ENCODE measurements at places on chromosomes 7 and 10.

GRCh38 chr10:52566471-52567246, 205.9 kb downstream of the MBL2 start:
- DNase-seq = peak; percentile 7

DNA sequence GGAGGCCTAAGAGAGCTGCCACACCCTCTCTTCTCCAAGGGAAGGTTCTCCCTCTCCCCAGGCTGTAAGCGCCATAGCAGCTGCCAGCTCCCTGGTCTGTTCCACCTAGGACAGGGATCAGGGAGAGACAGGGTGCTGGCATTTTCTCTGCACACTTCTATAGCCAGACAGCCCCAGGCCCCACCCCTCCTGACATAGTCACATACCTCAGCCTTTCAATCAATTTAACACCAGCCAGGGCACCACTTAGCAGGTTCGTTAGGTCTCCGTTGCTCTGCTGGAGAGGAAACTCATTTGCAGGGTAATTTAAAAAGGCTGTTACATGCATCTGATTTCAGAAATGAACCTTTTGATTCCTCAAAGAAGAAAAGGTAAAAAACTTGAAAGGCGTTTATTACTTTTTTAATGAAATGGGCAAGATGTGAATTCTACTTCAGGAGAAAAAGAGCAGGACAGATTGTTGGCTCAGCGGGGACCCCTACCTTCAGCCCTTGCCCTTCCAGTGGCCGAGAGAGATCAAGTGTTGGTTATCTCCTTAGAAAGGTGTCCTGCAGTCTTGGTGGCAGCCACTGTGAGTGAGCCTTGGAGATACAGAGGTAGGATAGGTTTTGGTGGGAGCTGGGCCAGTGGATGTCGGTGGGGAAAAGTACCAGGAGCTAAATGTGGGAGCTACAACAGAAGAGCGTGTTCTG, 180.5 kb upstream of the GALNT17 start:
- no peak for DNase-seq

DNA sequence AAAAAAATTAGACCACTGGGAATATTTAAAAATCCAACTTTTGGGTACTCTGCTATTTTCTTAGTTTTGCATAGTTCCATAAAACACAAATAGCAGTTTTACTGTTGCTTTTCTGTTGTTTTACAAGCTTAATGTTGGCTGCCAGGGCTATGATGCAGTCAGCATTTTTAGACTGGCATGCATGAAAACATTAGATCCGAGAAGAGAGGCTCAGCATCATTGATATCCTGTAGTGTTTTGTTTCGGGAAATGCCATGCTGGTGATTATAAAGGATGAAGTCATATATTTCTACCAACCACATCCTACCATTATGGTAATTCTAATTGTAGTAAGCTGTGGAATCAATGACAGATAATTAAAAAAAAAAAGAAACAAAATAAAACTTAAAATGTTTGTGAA, 104.6 kb downstream of the MBL2 start:
- no peak for DNase-seq

- peak; percentile 15 for DNase-seq
Observed at GRCh38 chr10:58833771-58834561, 321.3 kb downstream of the BICC1 start.

GRCh38 chr10:69951658-69952057, 101.0 kb upstream of the MACROH2A2 start:
- DNase-seq = no peak

- no peak for DNase-seq
Observed at GRCh38 chr10:29926693-29927048, 132.7 kb downstream of the JCAD start.

GRCh38 chr7:1059200-1060091, 15.1 kb downstream of the GPR146 start:
- no peak for DNase-seq

GRCh38 chr10:47031211-47031900, 120.1 kb downstream of the PTPN20 start:
- peak; percentile 62 for DNase-seq

DNA sequence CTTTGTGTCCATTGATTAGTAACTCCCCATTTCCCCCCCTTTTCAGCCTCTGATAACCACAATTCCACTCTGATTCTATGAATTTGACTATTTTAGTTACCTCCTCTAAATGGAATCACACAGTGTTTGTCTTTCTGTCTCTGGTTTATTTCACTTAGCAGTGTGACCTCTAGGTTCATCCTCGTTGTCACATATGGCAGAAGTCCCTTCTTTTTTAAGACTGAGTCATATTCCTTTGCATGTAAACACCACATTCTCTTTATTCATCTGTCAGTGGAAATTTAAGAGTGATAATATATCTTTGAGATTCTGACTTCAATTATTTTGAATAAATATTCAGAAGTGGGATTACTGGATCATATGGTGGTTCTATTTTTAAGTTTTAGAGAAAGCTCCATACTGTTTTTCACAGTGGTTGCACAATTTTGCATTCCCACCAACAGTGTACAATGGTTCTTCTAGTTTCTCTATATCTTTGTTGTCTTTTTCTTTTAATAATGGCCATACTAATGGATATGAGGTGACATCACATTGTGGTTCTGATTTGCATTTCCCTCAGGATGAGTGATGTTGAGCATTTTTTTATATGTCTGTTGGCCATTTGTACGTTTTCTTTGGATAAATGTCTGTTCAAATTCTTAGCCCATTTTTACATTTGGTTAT, 126.1 kb upstream of the GRB10 start:
- DNase-seq = no peak

DNA sequence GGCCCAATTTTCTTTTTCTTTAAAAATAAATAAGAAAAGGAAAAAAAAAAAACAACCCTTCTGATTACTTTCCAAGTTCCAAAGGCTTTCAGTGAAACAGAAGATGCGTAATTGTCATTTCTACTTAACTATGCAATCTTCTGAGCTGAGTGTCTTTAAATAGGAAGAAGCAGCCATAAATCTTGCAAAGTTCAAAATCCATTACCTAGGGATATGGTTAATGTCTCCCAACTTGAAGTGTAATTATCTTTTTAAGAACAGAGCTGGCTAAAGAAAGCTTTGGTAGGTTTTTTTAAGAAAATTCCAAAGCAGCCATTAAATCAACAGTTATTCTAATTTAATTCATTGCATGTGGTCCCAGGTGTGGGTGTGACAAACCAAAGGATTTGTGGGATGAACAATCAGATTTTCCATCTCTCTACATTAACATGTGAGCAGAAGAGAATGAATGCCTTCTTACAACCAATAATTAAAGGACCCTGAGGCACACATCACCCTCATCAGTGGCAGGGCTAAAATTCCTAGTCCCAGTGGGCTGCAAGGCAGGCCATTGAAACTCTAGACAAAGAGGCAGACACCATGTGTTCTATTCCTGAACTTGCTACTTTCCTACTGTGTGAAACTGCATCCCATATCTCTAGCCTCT, 419.2 kb downstream of the REEP3 start:
- DNase-seq = peak; percentile 44

DNA sequence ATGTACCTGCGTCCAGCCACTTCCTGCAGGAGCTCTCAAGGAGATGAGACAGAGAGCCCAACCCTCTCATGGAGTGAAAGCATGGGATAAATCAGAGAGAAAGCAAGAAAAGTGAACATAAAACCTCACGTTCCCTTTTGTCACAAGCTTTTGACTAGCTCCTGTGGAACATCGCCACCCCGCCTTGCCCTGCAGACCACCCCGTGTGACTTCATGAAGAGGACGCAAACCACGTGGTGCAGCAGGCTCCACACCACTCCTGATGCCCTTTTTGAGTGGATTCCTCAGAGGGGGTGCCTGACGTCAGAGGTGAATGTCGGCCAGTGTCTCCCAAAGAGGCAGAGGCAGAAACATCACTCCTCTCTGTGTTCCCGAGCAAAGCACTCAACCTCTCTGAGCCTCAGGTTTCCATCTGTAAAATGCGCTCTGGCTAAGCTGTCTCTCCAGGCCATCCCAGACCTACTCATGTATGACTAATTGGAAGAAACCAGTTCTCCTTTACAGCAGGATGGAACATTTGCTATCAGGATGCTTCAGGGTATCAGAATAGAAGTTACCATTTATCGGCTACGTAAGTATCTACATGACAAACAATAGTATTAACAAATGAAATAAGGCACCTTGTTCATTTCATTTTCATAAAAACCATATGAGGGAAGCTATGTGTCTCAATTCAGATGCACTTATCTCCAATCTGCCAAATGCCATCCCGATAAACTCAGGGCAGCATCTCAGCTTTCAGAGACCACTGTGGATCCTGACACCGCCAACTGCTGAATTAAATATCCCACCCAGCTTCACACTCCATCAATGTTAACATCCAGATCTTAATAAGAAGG, 5.3 kb downstream of the ZNF488 start:
- DNase-seq = peak; percentile 42

GRCh38 chr10:124693801-124694416, 50.3 kb downstream of the FAM53B start:
- DNase-seq = no peak

GRCh38 chr10:76432016-76433012, 1000.9 kb downstream of the LRMDA start:
- DNase-seq = no peak

DNA sequence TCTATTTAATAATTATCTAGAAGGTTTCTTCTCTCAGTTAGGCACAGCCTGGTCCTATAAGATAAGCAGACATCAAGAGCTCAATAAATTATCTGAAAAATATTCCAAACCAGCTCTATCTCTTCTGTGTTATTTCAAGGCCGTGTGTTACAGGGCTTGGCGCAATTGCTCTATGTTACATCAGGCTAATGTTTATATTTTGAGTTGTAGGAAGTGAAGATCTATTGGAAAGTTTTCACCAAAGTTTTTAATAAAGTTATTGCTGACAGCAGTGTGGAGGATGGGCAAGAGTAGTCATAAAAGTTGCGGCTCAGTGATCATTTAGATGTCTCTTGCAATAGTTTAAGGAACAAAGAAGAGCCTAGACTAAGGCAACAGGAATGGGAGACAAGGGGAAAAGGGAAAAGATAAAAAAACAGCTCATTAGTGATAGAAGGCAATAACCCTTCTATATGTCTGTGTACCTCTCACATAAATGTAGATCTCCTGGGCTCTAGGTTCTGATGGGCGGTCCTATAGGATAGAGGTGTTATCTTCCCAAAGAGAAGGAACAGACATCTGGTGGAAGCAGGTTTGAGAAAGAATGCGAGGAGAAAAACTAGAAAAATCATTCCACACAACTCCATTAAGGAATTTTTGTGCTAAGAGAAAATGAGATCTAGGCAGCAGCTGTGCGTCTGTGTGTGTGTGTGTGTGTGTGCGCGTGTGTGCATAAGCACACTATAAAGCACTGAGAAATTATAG, 5.9 kb upstream of the ANKRD7 start:
- DNase-seq = no peak

- DNase-seq = no peak
Observed at GRCh38 chr7:123210986-123211385, 11.2 kb upstream of the SLC13A1 start.

DNA sequence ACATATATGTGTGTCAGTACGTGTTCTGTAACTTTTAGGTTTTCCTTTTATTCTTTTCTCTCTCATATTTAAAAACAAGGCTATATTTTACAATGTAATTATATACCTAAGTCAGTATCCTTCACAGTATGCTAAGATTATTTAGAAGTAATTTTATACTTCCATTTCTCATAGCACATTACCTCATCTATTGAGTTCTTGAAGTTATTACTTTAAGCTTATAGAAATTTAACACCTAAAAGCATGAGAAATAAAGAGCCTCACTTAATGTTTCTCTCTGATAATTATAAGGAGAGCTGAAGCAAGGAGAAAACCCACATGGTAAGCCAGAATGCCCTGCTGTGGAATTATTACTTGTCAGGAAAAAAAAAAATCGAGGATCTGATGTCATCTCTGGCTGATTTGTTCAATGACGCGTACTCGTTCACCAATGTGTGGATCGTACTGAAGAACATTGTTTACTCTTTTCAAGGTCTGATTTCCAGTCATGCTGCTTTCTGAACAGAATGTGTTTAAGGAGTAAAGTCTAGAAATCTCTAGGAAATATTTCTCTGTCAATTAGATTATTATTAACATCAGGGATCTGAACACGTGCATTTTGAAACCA, 21.9 kb downstream of the CACNB2 start:
- DNase-seq = no peak

DNA sequence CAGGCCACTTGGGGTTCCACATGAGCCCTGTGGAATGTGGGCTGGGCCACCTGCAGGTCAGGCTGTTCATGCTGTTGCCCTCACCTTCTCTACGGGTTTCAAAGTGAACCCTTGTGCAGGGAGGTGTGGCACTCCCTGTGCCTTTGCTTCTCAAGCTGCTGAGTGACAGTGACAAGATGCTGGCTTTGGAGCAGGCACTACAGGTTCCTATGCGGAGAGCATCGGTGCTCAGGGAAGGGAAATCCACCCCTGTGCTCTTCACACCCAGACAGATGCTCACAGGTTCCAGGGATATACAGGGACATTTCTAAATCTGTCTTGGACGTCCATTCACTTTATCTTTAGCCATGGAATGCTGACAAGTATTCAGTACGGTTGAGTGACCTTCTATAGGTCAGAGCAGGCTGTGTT, 1005.0 kb downstream of the LRMDA start:
- no peak for DNase-seq

DNA sequence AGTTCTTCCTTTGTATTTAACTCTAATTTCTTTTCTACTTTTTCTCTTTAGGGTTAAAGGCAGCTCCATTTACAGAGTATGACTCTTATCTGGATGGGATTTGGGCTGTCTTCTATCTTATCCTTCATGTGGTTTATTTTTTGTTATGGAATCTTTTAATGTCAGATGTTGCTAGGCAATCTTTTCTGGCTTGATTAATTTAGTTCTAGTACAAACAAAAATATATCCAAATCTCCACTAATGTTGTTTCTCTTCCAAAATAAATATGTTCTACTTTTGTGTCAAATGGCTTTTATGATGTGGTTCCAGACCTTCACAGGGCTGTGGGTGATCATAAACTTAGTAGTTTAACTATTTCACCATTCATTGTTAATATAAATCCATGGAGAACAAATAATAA, 246.9 kb downstream of the AHR start:
- no peak for DNase-seq

DNA sequence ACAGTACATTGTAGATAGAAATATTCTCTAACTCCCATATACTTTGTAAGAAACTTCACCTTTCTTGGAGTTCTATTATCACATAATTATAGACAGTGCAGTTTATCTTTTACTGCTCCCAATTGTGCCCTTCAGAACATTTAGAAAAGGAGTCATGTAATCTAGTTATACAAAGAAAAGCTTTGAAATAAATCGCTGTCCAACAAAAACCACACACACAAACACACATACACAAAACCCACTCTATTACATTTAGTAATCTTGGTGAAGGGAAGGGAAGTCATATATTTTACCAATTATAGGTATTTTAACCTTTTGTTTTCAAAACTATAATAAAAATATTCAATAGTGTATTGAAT, 26.9 kb downstream of the ARL4A start:
- no peak for DNase-seq

GRCh38 chr7:111839261-111839660, 277.0 kb upstream of the IMMP2L start:
- no peak for DNase-seq

DNA sequence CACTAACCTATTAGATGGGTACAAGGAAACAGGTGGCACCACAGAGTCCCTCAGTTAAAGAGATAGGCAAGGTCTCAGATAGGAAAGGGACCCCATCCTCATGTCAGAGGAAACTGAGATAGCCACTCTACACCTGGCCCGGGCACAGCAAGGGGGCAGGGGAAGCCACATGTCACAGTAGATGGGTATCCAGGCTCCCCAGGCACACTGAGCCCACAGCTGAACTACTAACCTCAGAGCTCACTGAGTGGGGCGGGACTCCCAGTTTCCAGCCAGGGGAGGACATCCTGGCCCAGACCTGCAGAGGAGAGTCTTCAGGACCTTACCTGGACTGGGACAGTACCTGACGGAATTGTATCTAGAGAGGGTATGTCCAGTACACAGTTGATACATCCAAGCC, 3.7 kb upstream of the CDHR1 start:
- DNase-seq = no peak

Data from spinal cord (tissue), 10 donors.